ENCODE measurements at places on chromosomes 5 and 9. TPM values are rescaled to one million over a fixed set of nuclear protein-coding genes. Genes with fewer than 3 reads are reported as not detected.

DNA sequence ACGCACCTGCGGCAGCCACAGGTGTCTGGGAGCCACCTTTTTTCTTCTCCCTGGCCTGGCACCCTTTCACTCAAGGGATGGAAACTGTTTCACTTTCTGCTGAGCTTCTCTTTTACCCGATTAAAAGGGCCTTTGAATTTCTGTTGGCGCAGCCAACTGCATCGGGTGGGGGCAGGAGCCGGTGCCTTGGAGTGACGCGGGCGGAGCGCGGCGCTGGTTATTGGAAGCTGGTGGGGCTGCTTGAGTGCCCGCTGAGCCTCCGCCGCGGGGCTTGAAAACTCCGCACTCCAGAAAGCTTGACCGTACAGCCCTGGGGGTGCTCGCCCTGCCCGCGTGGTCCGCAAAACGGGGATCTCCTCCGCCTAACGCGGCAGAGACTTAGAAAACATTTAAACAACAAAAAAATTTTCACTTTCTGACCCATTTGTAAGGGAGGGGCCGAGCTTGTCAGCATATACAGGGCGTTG lies 52.0 kb upstream of the TJP2 start:
- H3K36me3 ChIP-seq, result no peaks in the 10 kb centered on the region
- H3K27me3 ChIP-seq, result no peaks in the 10 kb centered on the region
- no peak for DNase-seq

Gene NPR3
- 9.9 TPM for total RNA-seq

DNA sequence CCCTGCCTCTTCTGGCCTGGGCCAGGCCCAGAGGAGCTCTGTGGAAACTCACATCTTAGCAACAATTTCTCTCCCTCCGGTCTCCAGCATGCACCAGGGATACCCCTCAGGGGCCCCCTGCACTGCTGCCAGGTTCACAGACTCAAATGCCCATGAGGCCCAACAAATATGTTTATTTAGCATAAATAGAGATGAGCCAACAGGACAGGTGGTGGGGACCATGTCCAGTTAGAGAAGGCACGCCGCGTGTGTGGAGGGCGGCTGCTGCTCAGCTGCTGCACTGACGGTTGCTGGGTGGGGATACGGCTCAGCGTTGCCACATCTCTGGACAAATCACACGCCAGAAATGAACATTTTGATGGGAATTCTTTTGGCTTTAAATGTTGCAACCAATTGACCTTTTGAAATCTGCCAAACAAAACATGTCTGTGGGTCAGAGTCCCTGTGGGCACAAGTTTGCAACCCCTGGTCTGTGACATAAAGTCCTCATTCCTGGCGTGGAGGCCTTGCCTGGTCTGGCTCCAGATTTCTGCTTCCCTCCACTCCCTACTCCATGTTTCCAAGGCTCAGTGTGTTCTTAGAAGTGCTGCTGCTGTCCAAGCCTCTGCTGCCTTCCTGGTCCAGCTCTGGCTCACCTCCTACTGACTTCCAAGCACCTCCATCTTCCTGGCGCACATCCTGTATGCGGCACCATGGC lies 88.9 kb downstream of the AMBP start:
- no peaks in the 10 kb centered on the region for H3K4me1 ChIP-seq
- DNase-seq, result no peak
- no peaks in the 10 kb centered on the region for H3K27me3 ChIP-seq
- H3K36me3 ChIP-seq, result peaks cover 23% of the 10 kb centered on the region
- no peak overlapping the region for H3K27ac ChIP-seq
- no peak overlapping the region for H3K4me3 ChIP-seq

Gene MEIKIN
- total RNA-seq, result not detected

DNA sequence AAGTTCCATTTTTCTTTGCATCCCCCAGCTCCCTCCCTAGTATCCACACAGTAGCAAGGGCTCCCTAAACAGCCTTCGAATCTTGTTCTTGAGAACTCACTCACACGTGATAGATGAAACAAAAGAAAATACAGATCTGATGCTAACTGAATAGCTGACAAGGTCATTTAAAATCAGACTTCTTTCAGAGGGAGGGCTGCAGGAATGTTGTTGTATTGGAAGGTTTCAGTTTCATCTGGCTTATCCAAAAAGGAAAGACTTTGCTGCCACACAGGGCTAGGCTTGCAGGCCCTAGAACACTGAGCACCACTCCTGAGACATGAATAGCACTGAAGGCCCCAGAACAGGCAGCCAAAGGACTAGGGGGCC lies 3.2 kb downstream of the CD180 start:
- no peak overlapping the region for H3K27ac ChIP-seq
- H3K4me3 ChIP-seq, result no peak overlapping the region
- H3K4me1 ChIP-seq, result peaks cover 11% of the 10 kb centered on the region
- no peak for DNase-seq
- no peaks in the 10 kb centered on the region for H3K36me3 ChIP-seq

All from SJSA1 (cell line).